OCI-M1 (cell line): ENCODE measurements at places on chromosomes 1 and 21.

- DNase-seq = no peak
These were observed 153.1 kb downstream of the PSMG1 start for GRCh38 chr21:39029900-39030884.

DNA sequence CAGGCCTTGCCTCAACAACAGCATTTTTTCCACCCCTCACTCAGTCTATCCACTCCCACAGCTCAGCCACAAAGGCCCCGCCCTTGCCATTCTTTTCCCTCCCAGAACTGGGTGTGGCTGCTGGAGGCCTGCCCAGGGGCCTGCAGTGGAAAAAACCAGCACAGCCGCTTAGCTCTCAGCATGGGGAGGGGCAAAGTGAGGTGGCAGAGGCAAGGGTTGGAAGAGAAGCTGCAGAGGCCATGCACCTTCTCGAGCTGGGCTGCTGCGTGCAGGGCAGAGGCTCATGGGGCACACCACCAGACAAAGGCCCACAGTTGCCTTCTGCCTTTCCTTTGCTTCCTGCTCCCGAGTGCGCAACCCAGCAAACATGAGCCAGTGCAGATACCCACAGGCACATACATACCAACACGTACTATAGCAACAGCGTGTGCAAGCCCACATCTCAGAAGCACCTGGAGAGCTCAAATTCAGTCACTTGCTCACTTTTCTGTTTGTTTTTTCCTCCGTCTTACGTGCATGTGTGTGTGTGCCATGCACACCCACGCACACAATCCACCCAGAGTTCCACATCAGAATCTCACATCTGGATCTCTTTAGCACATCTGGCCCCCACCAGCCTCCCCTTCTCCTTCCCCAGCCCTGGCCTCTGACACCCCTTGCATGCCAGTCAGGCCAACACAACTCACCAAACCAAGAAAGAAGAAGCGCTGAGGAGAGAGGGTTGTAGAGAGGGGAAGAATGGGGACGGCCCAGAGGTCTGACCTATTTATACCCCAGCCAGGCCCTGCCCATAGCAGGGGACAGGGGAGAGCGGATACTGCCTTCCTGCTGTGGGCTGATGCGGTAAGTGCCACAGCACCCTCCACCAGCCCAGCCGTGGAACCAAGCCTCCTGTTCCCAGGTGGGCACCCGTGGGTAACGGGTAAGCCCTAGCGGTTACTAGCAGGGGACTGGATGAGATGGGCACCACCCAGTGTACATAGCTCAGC lies at the start of gene S100A4:
TSS of gene S100A4 (minus strand) at position 740 of the 989 bp plus-strand sequence. CDS start 1,012 bp downstream, outside the sequence.
- peak; percentile 98 for DNase-seq

DNA sequence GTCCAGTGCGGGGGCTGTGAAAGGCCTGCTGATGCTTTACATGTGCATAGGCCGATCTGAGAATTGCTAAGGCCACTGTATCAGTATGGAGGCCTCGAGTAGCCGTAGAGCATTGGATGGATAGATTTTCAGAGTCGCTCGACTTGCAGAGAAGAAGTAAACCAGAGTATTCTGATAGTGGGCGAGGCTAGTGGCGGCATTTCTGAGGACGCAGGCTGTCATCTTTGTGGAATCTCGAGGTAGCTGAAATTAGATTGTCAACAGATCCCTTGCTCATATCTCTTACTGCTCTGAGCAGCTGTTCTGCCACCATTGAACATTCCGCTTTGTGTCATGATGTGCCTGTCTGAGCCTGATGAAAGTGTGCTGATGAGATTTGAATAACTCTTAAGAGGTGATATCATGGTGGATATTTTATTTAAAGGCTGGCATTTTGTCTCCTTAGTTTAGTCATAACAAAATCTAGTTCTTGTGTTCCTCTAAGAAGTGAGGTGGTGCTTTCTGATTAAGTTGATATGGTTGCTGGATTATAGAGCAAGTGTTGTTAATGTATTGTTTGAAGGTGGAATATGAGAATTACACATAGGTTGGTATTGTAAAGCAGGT lies 1.5 kb downstream of the KIF1B start:
- no peak for DNase-seq

GRCh38 chr1:203038217-203038741 lies 12.0 kb downstream of the PPFIA4 start:
- no peak for DNase-seq

DNA sequence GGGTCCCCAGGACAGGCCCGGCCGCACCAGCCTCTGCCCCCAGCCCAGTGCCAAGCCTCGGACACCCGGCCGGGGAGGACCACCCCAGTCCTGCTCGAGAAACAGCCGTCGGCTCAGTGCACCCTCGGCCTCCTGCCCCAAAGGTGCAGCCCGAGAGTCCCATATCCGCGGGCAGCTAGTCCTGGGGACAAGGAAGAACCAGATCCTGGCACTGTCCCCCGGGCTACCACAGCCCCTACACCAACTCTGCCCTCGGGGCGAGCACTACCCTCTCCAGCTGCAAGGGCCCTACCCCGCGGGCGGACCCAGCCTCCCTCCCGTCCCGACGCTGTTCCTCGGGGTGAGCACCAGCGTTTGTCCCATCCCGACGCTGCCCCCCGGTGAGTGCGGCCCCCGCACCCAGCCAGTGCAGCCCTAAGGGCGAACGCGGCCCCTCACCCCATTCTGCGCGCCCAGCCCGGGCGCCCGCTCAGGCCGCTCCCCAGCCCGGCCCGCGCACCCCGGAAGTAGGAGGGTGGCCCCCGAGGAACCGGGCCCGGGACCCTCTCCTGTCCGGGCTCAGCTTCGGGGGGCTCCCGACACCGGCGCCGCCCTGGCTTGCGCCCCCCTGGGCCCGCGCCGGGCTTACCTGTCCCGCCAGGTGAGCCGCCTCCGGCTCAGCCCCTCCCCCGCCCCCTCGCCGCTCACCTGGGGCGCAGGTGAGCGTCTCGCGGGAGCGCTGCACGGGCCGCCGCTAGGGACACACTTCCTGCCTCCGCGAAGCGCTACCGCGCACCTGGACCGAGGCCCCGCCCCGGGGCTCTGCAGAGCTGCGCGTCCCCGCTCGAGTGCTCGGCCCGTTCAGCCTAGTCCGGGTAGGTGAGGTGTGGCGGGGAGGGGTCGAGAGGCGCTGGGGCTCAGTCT lies at the start of gene KDF1:
TSS of gene KDF1 (minus strand) at position 747 of the 903 bp plus-strand sequence. CDS start 8,088 bp downstream, outside the sequence.
- no peak for DNase-seq

DNA sequence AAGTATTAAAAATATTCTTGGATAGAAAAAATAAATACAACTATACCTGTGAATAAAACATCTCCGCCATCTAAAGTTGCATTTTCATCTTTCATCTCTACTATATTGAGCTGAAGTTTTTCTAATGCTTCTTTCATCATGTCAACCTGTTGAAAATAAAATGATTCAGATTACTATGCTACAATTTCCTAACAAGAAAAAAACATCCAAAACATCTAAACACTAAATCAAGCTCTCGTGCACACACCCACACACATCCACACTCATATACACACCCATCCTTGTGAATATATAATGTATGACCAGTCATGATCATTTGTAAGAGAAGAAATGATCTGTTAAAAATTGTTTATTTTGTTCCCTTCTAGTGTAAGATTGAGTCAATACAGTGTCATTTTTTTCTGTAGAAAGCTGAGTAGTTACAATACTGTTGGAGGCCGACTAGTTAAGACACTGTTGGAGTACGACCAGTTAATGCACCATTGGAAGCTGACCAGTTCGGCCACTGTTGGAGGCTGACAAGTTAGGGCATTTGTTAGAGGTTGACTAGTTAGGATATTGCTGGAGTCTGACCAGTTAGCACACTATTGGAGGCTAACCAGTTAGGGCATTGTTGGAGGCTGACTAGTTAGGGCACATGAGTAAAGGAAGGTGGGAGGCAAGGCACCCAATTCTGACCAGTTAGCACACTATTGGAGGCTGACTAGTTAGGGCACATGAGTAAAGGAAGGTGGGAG lies 82.4 kb upstream of the BCL10 start:
- no peak for DNase-seq

DNA sequence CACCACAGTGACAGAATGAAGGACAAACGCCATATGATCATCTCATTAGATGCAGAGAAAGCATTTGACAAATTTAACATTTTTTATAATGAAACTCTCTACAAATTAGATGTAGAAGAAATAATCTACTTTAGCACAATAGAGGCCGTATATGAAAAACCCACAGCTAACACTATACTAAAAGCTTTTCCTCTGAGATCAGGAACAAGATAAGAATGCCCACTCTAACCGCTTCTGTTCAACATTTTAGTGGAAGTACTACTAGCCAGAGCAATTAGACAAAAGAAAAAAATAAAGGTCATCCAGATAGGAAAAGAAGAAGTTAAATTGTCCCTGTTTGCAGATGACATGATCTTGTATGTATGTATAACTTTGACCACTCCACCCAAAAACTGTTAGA lies 109.7 kb downstream of the SLC35F3 start:
- DNase-seq = peak; percentile 23

DNA sequence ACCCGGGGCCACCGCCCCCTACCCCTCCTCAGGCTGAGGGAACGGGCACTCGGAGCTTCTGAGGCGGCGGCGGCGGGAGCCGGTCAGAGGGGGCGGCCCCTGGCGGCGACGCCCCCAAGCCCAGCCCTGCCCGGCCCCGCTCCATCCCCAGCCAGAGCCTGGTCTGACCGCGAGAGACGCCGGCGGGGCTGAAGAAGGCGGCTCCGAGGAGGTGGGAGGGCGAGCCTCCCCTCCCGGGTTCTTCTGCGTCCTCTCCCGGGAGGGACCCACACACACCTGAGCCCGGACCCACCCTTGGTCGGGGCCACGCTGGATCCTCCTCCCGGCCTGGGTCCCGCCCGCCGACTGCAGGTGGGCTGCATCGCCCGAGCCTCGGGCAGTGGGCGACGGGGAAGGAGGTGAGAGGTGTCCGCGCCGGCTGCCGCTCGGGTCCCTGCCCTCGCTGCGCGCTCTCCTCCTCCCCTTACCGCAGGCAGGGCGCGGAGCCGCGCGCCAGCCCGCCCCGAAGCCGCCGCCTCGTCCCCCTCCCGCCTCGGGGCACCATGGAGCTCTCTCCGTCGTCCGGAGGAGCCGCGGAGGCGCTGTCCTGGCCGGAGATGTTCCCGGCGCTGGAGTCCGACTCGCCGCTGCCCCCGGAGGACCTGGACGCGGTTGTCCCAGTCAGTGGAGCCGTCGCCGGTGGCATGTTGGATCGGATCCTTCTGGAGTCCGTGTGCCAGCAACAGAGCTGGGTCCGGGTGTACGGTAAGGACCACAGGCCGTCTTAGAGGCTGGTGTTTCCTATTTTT lies at the start of gene RASAL2:
TSS of gene RASAL2 (plus strand) at position 154 of the 788 bp plus-strand sequence. CDS start at position 543, 389 bp downstream.
- no peak for DNase-seq

- DNase-seq = no peak
These were observed 9.6 kb downstream of the TRIM62 start for GRCh38 chr1:33171977-33172813.

GRCh38 chr1:4485398-4485797 lies 169.0 kb upstream of the AJAP1 start:
- DNase-seq = no peak

DNA sequence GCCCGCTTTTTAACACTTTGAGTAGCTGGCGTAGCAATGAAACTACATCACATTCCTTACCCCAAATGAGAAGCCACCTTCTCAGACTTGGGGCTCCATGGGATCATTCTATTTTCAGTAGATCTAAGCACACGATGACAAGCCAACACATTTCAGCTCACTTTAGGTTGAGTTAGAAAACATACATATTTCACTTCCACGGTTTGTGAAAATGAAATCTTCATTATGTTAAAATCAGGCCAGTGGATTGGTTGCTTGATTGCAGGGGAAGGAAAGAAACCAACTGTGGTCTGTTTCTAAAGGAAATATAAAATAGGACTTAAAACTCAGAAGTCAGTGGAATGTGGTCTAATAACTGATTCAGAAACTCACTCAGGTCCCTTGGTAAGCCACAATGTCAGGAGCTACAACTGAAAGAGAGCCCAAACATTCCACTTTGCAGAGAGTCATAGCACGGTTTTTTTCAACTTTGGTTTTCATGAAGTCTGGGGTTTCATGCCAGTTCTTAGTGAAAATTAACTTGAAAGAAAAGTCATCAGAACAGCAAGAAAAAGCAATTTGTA lies 82.3 kb upstream of the TIAM1 start:
- no peak for DNase-seq

- no peak for DNase-seq
These were observed 25.9 kb downstream of the A3GALT2 start for GRCh38 chr1:33295023-33295422.

GRCh38 chr1:197284966-197285365 lies 16.9 kb downstream of the CRB1 start:
- no peak for DNase-seq

GRCh38 chr21:43303275-43304178 lies 123.4 kb downstream of the SIK1 start:
- DNase-seq = no peak

DNA sequence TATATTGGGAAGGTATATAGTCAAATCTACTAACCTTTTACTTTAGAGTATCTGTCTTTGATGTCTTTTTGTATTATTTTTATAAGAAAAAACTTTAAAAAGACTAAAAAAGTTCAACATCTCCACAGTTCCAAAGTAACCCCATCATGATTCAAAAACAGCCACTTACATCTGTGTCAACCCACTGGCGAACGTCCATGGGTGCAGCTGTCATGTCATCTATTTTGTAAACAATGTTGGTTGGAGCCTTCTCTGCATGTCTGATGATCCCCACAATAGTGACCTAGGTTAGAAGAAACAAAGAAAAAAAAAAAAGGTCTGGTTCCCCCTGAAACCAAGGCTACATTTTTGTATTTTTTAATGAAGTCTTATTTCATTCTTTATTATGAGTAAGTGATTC lies 28.0 kb upstream of the SMPDL3B start:
- no peak for DNase-seq

DNA sequence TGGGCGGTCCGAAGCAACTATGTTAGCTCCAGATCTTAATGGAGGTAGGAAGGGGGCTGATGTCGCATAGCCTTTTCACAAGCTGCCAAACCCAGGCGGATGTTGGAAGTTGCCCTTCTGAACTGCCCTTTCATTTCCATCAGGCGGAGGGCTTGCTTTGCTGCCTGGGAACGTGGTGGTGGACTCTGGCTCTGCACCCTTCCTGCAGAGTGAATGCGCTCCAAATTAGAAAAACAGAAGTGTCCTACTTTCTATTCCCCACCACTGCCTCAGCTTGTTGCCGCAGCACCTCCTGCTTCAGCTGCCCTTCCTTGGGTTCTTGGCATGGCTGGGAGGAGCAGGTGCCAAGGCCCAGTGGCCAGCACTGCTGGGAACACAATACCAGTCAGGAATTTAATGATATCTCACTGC lies 60.6 kb downstream of the AK4 start:
- no peak for DNase-seq

GRCh38 chr1:64405833-64406232 lies 64.1 kb upstream of the CACHD1 start:
- DNase-seq = no peak

- DNase-seq = peak; percentile 23
These were observed 3.0 kb downstream of the ATP2B4 start for GRCh38 chr1:203629507-203630082.

- DNase-seq = no peak
These were observed 252.9 kb upstream of the NR5A2 start for GRCh38 chr1:199774433-199775089.
